NCI-H2171 treated with DMSO at 0.1 percent for 48 hours (cell line): ENCODE measurements at places on chromosomes 7 and 10.

GRCh38 chr10:11886851-11887250 lies 63.7 kb downstream of the PROSER2 start:
- no peak for DNase-seq

GRCh38 chr10:103350517-103351260 lies at the start of gene PCGF6:
Gene PCGF6 (minus strand): TSS chr10:103351140. CDS start chr10:103351066, 74 bp downstream.
- DNase-seq: peak; percentile 68

DNA sequence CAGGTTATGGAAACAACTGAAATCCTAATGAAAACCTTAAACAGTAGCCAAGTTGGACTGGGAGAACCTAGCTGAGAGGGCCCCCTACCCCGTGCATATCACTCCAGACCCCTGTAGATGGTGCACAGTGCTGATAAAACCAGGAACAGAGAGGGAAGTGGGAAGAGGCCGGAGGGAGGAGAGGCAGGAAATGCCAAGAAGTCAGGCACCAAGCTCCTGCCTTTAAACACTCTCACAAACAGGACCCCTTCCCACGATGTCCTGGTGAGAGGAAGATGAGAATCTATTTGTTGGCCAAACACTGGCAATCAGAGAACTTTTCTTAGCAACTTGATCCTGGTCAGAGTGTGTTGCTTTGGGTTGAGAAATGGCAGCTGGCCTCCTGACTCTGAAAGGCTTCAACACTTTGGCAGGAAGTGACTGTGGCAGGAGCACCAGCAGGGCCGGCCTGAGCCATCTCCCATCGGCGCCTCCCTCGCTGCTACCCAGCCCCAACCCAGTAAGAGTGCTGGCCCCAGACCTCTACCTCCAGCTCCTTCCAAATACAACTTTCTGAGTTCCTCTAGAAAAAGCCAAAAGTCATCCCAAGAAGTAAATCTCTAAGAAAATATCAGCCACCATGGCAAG lies 39.5 kb downstream of the GSDME start:
- no peak for DNase-seq

GRCh38 chr10:120793088-120793487 lies 58.1 kb upstream of the WDR11 start:
- DNase-seq: no peak

- no peak for DNase-seq
These were observed 38.1 kb downstream of the COL1A2 start for GRCh38 chr7:94432817-94433216.

DNA sequence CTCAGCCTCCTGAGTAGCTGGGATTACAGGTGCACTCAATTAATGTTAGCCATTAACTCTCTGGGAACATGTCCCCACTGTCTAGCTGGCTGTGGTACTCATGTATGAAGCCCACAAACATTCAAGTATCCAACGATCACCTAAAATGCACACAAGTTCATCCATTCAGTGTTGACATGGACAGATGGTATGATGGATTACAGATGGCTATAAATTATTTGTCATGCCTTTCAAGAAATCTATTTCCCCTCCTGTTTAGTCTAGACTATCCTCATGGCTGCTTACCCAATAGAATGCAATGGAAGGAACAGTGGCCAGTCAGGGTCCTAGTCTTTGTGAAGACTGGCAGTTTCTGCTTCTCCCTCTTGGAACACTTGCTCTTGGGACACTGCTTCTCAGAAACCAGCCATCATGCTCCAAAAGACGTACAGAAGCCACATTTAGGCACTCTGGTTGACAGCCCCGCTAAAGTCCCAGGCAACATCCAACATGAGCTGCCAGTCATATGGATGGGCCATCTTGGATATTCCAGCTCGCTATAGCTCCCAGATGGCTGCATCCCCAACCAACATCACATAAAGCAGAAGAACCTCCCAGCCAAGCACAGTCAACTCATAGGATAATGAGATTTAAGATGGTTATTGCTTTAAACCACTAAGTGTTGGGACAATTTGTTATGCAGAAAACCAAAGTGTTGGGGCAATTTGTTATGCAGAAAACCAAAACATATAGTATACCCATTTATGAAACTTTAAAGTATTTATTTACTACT lies 33.1 kb downstream of the MYL10 start:
- DNase-seq: peak; percentile 15

- no peak for DNase-seq
These were observed 19.2 kb downstream of the SEMA3D start for GRCh38 chr7:85167636-85168035.

- DNase-seq: no peak
These were observed 69.1 kb downstream of the INPP5A start for GRCh38 chr10:132606536-132607316.

DNA sequence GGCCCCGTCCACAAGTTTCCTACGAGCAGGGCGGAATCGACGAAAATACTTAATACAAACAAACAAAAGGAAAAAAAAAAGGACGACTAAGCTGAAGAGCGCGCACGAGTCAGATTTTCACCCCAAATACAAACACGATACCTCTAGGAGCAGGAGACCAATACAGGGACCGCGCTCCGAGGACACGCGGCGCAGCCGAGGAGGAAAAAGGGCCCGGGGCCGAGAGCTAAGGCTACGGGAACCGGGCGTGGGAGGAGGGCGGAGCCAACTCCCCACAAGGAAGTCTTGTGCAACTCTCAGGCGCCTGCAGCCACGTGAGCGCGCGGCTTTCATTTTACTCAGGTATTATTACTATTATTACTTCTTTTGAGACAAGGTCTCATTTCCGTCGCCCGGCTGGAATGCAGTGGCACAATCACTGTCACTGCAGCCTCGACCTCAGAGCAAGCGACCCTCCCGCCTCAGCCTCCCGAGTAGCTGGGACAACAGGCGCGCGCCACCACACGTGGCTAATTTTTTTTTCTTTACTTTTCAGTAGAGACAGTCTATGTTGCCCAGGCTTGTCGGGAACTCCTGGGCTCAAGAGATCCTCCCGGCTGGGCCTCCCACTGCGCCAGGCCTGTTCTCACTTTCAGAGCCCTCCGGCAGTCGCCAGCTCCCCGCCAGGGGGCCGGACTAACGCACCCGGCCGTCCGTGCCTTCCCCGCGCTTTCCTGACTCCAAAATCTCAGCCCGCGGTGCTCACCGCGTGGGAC lies 1.2 kb downstream of the HNRNPF start:
- peak; percentile 63 for DNase-seq

DNA sequence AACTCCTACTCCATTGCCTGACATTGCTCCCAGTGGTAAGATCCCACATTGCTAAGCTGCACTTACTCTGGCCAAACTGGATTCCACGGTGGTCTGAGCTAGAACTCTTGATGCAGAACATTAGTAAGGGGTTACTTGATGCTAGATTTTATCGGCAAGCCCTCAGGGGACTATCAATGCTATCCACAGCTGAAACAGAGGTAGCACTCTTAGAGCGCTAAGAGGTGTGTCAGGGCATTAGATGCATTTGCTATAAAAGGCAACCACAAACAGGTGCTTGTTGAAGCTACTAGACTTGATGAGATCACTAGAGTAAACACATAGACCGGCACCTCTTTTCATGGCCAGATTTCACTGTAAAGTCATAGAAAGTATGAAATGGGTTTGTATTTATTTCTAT lies 116.3 kb downstream of the MDFIC start:
- no peak for DNase-seq

DNA sequence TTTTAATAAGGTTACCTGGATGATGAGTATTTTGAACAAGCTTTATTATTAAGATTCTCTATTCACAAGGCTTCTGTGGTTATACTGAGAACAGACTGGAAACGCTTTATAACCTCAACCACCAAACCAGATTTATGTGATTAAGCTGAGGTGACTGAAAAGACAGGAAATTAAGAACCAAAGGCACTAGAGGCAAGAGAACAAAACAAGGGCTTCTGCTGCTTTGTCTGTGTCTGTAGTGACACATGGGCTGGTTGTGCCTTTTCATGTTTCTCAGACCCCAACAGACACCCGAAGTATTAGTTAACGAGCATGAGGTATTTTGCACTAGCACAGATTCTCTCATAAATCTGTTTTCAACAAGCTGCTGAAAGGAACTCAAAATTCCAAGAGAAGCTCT lies 64.4 kb downstream of the RAPGEF5 start:
- DNase-seq: no peak

- DNase-seq: peak; percentile 38
These were observed 9.7 kb downstream of the DYNC1I1 start for GRCh38 chr7:95781961-95782586.

- no peak for DNase-seq
These were observed 43.2 kb upstream of the TMEM236 start for GRCh38 chr10:17708821-17709220.

DNA sequence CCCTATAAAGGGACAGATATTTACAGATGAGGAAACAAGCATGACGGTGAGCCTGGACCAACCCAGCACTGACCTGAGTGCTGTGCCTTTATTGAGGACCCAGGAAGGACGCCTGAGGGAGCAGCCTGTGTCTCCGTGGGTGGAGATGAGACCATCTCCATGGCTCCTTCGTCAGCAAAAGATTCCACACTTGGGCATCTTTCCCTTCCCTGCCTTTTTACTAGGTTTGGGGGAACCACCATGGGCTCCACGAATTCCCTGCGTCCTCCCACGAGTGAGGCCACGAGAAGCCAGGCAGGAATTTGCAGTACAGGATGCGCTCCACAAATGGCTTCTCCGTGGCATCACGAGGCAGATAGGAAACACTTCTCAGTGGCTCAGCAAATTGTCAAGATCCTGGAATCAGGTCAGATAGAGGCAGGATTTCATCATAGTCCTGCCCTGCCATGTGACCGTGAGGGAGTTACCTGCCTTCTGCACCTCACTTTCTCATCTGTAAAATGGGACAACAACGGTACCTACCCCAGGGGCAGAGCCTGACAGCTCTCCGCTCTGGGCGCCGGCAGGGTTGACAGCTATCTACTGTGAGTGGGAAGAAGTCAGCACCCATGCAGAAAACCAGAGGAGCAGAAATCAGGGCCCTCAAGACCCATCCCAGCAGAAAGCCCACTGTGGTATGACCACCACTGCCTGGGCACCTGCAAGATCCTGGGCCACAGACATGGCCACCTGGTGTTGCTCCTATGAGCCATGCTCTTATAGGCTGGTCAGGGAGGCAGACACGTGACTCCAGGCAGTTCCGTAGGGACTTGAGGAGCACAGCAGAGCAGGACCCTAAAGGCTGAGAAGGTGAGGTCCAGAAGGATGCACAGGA lies 80.1 kb downstream of the GRID1 start:
- no peak for DNase-seq

DNA sequence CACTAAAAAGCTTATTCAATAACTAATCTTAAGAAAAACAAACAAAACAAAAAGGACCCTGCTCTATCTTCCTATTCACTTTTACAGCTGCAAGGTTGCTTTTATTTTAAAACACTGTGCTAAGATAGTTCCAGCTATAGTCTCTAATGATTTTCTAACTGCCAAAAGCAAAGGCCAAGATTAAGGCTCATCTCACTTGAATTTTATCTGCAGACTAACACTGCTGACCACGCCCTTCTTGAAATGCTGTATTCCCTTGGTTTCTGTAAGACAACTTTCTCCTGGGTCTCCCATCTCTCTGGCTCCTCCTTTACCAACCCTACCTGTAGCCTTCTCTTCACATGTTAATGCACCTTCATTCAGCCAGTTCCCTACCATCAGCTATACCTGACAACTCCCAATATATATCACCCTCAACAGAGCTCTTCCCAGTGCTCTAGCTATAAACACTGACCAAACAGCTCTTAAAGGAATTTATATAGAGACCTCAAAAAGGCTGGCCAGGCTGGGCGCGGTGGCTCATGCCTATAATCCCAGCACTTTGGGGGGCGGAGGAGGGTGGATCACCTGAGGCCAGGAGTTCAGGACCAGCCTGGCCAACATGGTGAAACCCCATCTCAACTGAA lies 11.7 kb downstream of the SRPK2 start:
- no peak for DNase-seq

- no peak for DNase-seq
These were observed 3.9 kb downstream of the PTPRZ1 start for GRCh38 chr7:121876656-121877500.

DNA sequence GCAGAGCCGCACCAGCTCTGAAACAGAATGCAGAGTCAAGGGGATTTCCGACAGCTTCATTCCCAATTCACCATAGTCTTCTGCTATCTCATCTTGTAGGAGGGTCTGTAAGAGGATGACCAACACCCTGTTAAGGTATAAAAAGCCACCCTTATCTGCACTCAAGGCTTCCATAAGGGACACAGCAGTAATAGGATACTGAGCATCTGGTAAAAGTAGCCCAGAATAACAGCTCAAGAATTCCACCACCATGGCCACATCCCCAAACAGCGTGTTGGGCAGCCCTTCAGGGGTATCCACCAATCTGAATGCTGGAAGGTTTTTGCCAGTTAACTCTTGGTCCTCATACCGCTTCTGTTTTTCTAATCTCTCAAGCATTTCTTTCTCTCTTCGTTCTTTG lies 43.8 kb downstream of the FZD9 start:
- DNase-seq: no peak

GRCh38 chr7:117067340-117067739 lies 114.0 kb downstream of the ST7 start:
- DNase-seq: no peak

DNA sequence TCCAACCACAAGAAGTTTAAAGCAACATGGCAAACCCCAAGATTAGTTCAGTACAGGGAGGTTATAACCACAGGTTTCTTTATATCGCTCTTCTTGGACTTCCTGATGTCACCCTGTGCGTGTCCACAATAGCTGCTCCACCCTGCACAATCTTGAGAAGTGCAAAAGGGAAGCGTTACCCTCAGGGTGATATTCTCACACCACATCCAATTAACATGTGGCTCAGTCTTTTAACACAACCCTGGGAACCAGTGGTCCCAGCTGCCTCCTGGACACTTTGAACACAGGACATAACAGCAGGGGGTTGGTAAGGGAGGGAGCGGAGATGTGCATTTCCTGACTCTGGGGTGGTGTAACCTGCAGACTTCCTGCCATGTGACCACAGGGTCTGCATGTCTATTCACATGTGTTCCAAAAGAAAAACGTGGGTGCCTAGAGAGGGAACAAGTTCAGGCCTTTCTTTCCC lies 64.6 kb downstream of the GSAP start:
- DNase-seq: no peak

DNA sequence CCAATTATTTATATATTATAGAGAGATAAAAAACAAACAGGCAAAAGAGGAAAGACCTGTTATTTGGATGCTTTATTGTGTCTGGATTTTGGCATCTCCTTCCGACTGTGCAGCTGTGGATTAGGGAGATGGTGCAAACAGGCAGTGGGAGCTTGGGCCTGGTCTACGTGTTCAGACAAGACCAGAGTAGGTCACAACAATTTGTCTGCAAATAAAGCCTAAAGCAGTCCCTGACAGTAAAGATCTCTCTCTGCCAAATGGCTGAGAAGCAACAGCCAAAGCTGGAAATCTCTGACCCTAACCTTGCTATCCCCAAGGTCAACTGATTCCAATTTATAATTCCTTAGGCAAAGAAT lies 82.0 kb downstream of the ABLIM1 start:
- no peak for DNase-seq

GRCh38 chr10:63164166-63164623 lies 31.1 kb downstream of the NRBF2 start:
- no peak for DNase-seq

- no peak for DNase-seq
These were observed 324.7 kb downstream of the TCERG1L start for GRCh38 chr10:130986846-130987245.

GRCh38 chr7:146206270-146206669 lies 89.7 kb downstream of the CNTNAP2 start:
- DNase-seq: no peak

- DNase-seq: no peak
These were observed 2.3 kb upstream of the FUOM start for GRCh38 chr10:133359972-133360610.
